NCI-H1048 (cell line): ENCODE measurements at places on chromosomes 7 and 10.

DNA sequence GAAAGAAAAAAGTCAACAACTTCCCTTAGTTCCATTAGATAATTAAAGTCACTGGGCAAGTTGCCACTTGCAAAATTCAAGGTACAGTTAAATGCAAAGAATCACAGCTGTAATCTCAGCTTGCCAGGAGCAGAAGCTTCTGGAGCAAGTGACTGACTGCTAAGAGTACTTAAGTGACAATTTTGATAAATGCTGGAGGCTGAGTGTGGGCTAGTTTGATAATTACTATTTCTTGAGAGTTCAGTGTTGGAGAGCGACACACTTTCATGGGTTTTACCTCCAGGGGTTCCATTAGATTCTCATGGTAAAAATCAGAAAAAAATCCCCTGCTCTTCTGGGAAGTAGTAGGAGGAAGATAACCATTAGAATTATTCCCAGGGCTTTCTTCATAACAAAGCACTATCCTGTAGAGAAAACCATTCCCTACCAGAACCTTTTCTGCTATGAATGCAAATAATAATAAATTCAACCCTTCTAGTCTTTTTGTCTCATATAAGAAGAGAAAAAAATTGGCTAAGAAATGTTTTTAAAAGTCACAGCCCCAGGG is 486.3 kb downstream of the POM121L12 start:
- no peak for DNase-seq

DNA sequence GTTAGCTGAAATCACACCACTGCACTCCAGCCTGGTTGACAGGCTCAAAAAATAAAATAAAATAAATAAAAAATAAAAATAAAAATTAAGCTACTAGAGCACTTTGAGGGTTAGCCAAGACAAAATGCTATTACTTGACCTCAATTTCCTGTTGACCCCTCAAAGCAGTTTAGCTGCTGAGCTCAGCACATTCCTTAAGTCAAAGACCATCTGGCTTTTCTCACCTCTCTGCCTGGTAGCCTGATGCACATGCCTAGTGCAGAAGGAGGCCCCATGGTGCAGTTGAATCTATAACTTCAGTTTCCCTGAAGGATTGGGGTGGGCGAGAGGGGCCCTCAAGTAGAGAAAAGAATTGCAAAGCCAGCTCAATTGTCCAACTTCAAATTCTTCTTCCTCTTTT is 211.1 kb upstream of the GALNT17 start:
- no peak for DNase-seq

- no peak for DNase-seq
Measured at GRCh38 chr7:155809947-155810769, 2.1 kb downstream of the SHH start.

DNA sequence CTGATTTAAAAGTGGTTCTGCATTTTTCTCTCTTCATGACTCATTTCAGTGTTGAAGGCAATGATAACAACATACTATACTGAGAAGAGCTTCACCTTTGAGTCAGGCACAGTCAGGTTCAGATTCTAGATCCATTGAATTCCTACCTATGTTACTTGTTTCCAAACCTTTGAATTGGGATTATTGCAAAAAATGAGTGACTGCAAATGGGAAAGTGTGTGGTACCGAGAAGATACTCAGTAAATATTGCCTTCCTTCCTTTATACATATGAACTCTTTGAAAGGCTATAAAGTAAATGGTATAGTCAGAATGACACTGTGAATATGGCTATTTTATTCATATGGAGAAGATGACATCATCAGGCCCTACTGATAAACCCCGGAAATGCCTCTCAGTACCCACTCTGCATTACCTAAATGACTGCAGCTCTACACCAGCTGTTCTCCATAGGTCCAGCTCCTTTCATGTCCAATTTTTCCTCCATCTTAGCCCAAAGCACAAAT is 66.7 kb upstream of the FGL2 start:
- DNase-seq: no peak

GRCh38 chr10:62047228-62047892 is 145.9 kb downstream of the ARID5B start:
- DNase-seq: no peak

- DNase-seq: no peak
Measured at GRCh38 chr7:20021066-20021465, 196.1 kb downstream of the MACC1 start.

DNA sequence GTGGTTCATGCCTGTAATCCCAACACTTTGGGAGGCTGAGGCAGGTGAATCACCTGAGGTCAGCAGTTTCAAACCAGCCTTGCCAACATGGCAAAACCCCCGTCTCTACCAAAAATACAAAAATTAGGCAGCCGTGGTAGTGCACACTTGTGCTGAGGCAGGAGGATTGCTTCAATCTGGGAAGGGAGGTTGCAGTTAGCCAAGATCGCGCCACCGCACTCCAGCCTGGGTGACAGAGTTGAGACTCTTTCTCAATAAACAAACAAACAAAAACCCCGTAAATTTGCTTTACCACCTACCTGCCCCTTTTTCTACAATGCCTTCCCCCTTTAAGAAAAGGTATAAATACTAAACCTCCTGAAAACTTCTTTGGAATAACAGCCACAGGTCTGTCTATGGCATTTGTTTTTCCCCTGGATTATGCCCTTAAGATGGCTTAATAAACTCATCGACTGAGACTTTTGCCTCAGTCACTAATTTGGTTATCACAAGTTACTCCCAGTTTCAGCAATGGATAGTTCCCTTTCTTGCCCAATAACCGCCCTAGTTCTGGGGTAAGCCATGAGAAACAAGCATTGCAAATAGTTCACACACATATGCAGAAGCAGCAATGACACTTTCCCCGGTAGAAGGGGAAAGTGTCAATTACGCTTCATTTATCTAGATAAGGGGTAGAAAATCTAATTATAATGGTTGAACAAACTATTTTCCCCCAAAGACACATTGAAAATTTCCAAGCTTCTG is 52.8 kb upstream of the SVIL start:
- no peak for DNase-seq

GRCh38 chr7:5218564-5219360 is 28.7 kb downstream of the WIPI2 start:
- no peak for DNase-seq

GRCh38 chr10:99280472-99280871 is 44.8 kb upstream of the HPSE2 start:
- DNase-seq: peak; percentile 24

- DNase-seq: no peak
Measured at GRCh38 chr10:14712991-14713424, 61.7 kb downstream of the FAM107B start.

GRCh38 chr10:79159785-79160184 is 91.0 kb downstream of the ZMIZ1 start:
- no peak for DNase-seq

DNA sequence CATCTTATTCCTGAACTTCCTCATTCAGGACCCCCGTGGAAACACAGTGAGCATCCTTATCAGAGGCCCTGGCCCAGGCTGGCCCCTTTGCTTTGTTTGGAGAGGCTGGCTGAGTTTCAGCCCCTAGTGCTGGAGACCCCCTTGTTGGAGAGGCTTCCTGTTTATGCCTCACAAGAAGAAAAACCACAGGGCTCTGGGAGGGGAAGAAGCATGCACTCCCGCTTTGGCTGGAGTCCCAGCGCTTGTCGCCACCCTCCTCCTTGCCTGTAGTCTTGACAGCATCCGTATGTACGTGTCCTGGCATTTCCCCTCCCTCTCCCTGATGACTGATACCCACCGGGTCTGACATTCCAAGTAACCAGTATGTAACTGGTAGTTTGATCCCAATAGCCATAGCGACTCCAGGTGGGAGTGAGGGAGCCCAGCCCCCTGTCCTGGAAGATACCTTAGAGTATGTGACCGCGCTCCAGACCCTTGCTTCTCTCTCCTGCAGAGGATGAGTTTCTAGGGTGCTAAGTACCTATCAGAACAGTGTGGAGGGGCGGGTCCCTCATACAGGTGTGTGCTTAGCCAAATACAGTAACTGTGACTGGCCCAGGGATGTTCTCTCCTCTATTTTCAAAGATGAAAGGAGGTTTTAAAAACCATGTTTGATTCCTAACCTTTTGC is 6.9 kb upstream of the ATP6V0E2 start:
- no peak for DNase-seq

- DNase-seq: no peak
Measured at GRCh38 chr7:90896458-90896857, 300.3 kb downstream of the CDK14 start.

- DNase-seq: no peak
Measured at GRCh38 chr10:45371560-45371959, 2.5 kb upstream of the ALOX5 start.

GRCh38 chr10:12445701-12446334 is 96.5 kb downstream of the CAMK1D start:
- DNase-seq: no peak

DNA sequence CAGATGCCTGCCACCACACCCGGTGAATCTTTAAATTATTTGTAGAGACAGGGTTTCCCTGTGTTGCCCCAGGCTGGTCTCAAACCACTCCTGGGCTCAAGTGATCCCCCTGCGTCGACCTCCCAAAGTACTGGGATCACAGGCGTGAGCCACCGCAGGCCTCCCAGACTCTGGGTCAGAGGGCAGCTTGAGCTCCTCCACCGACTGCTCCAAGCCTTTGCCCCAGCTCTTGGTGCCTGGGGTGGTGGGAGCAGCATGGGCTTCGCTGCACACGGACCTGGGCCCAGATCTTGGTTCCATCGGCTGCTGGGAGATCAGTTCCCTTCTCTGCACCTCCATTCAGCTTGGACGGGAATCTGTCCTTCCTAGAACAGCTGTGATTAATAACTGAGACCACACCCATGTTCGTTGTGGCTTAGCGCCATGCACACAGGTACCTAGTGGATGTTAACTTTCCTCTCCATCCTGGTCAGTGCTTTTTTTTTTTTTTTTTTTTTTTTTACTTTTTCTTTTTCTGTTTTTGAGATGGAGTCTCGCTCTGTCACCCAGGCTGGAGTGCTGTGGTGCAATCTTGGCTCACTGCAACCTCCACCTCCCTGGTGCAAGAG is 125.3 kb downstream of the CUX1 start:
- no peak for DNase-seq

DNA sequence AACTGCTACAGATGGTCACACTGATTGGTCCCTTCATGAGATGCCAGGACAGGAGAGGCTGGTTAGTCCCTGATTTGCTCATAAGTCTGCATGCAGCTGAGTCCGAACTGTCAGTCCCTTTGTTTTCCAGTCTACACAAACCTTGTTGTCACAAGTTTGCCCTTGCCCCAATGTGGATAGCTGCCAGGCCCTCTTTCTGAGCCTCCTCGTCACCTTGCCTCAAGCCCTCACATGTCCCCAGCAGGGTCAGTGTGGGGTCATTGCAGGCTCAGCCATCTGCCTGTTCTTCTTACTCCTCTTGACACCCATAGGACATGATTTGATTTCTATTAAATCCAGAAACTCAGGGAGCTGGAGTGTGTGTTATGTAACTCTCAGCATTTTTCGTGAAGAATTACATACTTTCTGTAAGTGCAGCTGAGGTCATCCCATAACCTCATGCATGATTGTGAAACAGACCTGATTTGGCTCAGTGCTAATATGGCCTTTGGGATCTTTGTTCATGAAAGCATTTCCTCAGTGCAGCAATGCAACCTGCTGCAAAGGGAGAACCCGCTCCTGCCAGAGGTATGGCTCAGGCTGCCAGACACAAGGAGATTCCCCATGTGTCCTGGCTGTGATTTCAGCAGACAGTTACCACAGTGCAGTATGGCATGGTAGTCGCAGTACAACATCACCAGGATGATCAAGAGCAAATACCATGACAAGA is 70.0 kb upstream of the ZMIZ2 start:
- no peak for DNase-seq

GRCh38 chr7:110786328-110786965 is 304.5 kb upstream of the LRRN3 start:
- peak; percentile 13 for DNase-seq

- no peak for DNase-seq
Measured at GRCh38 chr7:127913686-127914085, 117.6 kb downstream of the LRRC4 start.

GRCh38 chr7:27118580-27118979 is 12.0 kb downstream of the HOXA4 start:
- no peak for DNase-seq

DNA sequence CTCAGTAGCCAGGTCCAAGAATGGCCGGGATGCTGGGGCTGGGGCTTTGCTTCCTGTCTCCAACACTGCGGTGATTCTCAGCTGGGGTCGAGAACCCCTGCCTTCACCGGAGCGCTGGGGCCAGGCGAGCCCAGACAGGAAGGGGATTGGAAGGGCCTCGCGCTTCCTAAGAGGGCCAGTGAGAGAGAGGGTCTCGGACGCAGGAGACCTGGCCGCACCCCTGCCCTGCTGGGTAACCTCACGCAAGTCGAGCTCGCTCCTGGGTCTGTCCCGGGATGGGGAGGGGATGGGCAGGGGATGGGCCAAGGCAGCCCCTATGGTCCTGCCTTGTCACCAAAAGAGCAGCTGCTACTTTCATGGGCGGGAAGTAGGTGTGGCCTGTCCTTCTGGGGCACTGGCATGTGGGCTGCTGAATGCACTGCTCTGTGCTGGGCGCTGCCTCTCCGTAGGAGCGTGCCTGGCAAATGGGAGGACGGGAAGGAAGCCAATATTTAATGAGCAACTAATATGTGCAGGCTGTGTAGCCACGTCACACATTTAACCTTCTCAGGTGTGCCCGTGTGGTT is 20.0 kb downstream of the KCNK18 start:
- DNase-seq: no peak

DNA sequence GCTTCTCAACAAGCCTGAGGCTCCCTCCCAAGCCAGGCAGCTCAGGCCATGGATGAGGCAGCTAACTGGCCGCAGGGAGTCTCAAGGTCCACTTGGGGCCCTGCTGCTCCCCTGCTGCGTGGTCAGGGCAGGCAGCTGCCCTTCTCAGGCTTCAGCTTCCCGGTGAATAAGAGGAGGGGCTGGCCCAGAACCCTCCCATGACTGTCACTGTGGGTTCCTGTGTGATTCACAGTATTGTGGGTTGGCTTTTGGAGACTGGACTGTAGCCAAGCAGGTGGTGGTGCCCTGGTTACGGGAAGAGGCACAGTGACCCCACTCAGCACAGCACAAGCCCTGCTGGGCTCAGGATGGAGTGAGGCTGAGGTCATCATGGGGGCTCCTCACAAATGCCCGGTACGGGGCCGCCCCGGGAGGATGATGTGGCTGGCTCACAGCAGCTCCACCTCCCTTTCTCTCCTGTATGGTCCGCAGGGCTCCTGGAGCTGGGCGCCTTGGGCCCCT is 189.8 kb downstream of the HECW1 start:
- no peak for DNase-seq

GRCh38 chr10:102230264-102230860 is 4.3 kb downstream of the ELOVL3 start:
- DNase-seq: peak; percentile 26

GRCh38 chr7:151696721-151697514 is 177.2 kb upstream of the RHEB start:
- DNase-seq: no peak

DNA sequence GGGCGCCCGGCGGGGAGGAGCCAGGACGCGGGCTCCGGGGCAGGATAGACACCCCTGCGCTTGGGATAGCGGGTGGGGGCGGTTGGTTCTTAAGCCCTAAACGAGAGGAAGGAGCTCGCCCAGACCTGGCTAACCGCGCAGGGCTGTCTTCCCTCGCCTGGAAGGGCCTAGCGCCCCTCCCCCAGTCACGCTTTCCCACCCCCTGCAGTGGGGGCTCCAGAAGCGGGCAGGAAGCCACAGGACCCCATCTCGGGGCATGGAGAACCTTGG is 6.5 kb downstream of the SHH start:
- no peak for DNase-seq
